ENCODE measurements at places on chromosomes 13 and 19. TPM values are rescaled to one million over a fixed set of nuclear protein-coding genes. Genes with fewer than 3 reads are reported as not detected.

DNA sequence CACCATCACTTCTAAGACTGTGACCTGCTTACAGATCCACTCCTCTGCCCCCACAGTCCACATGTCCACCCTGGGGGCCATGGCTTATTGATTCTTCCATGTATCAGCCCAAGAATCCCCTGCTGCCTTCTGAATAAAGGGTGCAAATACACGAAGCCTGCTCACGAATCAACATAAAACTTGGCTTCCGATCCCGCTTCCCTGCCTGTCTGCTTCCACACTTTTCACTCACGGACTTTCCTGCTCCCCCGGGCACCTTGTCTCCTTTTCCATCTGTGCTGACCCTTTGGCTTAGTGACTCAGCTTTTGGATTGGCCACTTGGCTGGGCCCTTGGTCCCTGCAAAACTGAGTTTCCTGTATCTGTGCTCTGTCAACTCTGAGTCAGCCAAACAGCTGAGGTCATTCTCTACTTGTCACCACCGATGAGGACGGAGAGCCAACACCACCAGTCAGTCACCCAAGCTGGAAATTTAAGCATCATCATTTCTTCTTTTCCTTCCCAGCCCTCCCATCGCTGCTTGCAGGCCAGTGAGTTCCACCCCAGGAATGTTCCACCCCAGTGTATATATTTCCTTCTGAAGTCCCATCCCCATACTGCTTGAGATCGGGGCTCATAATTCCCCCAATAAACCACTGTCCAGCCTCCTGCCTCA is 11.4 kb upstream of the USP12 start:
- H3K27ac ChIP-seq: no peak overlapping the region
- H3K4me3 ChIP-seq: no peak overlapping the region
- H3K4me1 ChIP-seq: peaks cover 7% of the 10 kb centered on the region
- H3K36me3 ChIP-seq: no peaks in the 10 kb centered on the region
- no peaks in the 10 kb centered on the region for H3K27me3 ChIP-seq

GRCh38 chr19:42249149-42249750 is 5.7 kb downstream of the ERF start:
- peaks cover 50% of the 10 kb centered on the region for H3K4me1 ChIP-seq
- no peak overlapping the region for H3K4me3 ChIP-seq
- peaks cover 25% of the 10 kb centered on the region for H3K36me3 ChIP-seq

- DNase-seq: no peak
- H3K4me3 ChIP-seq: no peak overlapping the region
- no peak overlapping the region for H3K27ac ChIP-seq
- no peaks in the 10 kb centered on the region for H3K4me1 ChIP-seq
- H3K36me3 ChIP-seq: no peaks in the 10 kb centered on the region
Observed at GRCh38 chr19:33706631-33707030, 84.9 kb downstream of the CHST8 start.

DNA sequence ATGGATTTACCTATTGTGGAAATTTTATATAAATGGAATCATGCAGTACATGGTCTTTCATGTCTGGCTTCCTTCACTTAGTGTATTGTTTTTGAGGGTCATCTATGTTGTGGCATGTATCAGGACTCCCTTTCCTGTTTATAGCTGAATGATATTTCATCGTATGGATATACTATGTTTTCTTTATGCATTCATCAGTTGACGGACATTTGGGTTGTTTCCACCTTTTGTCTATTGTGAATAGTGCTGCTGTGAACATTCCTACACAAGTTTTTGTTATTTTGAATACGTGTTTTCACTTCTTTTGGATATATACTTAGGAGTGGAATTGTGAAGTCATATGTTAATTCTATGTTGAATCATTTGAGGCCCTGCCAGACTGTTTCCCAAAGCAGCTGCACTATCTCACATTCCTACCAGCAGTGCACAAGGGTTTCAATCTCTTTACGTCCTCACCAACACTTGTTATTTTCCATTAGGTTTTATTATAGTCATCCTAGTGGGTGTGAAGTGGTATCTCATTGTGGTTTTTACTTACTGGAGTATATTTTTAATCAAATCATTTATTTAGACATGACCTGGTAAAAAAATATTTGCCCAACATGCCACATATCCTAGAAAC is 262.7 kb downstream of the DLEU7 start:
- peak; percentile 47 for DNase-seq
- H3K27ac ChIP-seq: no peak overlapping the region
- H3K4me1 ChIP-seq: peaks cover 3% of the 10 kb centered on the region
- no peaks in the 10 kb centered on the region for H3K36me3 ChIP-seq
- H3K27me3 ChIP-seq: no peaks in the 10 kb centered on the region
- H3K4me3 ChIP-seq: no peak overlapping the region

- H3K4me3 ChIP-seq: no peak overlapping the region
- H3K27me3 ChIP-seq: peaks cover 11% of the 10 kb centered on the region
- H3K36me3 ChIP-seq: peaks cover 62% of the 10 kb centered on the region
- DNase-seq: no peak
- H3K4me1 ChIP-seq: peaks cover 23% of the 10 kb centered on the region
Observed at GRCh38 chr19:35278578-35279284, 3.6 kb upstream of the HAMP start.

DNA sequence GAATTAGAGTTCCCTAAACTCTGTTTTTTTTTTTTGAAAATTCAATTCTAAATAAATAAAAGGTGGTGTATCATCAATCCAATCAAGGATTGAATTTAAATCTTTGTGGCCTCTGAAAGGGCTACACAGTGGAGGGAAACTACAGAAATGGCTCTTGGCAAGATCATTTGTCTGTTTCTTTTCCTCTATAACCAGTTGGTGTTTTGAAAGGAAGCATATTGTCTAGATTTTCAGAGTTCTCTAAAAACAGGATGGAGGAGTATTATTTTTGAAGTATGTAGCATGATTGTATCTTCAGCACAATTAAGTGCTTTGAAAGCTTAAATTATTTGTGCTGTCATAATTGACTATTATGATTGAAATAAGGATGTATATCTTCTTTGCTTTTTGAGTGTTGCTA is 29.8 kb downstream of the WASF3 start:
- no peaks in the 10 kb centered on the region for H3K36me3 ChIP-seq
- no peak overlapping the region for H3K27ac ChIP-seq
- no peaks in the 10 kb centered on the region for H3K27me3 ChIP-seq
- H3K4me1 ChIP-seq: peaks cover 21% of the 10 kb centered on the region

DNA sequence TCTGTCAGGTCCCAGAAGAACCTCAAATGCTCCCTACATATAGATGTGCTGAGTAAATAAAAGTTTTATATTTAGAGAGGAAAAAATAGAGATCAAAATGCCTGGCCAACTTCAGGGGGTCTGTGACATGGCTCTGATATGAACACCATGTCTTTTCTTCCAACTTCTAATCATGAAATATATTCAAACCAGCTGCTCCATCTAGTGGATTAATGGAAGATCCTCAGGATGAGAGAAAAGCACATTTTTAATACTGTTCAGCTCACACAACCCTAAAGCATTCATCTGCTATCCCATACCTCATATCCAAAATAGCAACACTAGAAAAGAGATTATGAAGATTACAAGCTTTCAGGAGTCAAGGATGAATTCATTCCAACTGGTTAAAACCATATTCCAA is 56.0 kb upstream of the DOCK9 start:
- peak; percentile 63 for DNase-seq
- no peaks in the 10 kb centered on the region for H3K27me3 ChIP-seq
- no peaks in the 10 kb centered on the region for H3K36me3 ChIP-seq
- H3K27ac ChIP-seq: no peak overlapping the region

Gene GPC6
- 1.2 TPM for total RNA-seq

Gene ZNF99
- not detected for total RNA-seq

Gene CNOT3
- total RNA-seq: 36.2 TPM

DNA sequence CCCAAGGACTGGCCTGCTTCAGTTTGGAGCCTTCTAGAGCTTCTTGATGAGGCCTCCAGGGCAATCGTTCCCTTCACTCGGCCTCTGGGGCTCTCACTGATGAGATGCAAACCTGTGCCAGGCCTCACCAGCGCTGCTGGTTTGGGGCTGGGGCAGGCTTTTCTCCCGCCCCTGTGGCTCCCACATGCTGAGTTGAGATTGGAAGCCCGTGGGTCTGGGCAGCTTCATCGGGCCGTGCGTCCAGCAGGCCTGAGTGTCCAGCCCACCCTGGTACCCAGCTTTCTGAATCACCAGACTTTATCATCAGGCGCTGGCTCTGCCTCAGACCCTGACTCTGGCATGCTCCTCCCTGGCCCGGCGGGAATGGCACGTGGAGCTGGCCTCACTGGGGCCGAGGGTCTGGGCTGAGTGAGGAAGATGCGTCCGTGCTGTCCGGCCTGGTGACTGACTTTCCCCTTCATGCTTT is 4.3 kb downstream of the CALM3 start:
- no peak overlapping the region for H3K4me3 ChIP-seq
- peaks cover 52% of the 10 kb centered on the region for H3K36me3 ChIP-seq
- no peak for DNase-seq
- H3K4me1 ChIP-seq: peaks cover 57% of the 10 kb centered on the region

DNA sequence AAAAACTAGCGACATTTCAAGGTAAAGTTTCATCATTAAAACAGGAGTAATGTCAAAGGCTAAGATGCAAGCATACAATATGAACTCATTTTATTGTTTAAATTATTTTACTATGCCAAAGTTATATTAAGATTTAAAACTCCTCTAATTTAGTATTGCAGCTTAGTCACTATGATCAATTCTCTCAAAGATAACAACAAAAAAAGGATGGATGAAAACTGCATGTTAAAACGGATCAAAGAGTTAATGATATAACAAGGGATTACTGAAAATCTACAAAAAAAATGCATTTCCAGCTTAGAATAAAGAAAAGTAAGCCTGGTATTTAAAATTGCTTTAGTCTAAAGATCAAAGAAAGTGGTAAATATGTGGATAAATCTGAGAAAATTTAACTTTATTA is 587.8 kb upstream of the PCDH20 start:
- no peak overlapping the region for H3K27ac ChIP-seq
- DNase-seq: no peak
- no peaks in the 10 kb centered on the region for H3K4me1 ChIP-seq
- no peaks in the 10 kb centered on the region for H3K36me3 ChIP-seq

- H3K27me3 ChIP-seq: no peaks in the 10 kb centered on the region
- no peak for DNase-seq
- no peak overlapping the region for H3K27ac ChIP-seq
- H3K4me1 ChIP-seq: no peaks in the 10 kb centered on the region
Observed at GRCh38 chr13:106551751-106552150, 16.2 kb downstream of the ARGLU1 start.

DNA sequence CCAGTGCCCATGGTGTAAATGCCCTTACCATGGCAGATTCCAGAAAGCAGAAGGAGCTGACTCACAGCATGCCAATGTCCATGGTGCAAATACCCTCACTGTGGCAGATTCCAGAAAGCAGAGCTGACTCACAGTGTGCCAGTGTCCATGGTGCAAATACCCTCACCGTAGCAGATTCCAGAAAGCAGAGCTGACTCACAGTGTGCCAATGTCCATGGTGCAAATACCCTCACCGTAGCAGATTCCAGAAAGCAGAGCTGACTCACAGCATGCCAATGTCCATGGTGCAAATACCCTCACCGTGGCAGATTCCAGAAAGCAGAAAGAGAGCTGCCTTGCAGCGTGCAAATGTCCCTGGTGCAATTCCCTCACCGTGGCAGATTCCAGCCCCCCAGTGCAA is 163.8 kb upstream of the SOX1 start:
- no peak for DNase-seq
- H3K27ac ChIP-seq: no peak overlapping the region
- no peak overlapping the region for H3K4me3 ChIP-seq
- no peaks in the 10 kb centered on the region for H3K4me1 ChIP-seq
- H3K36me3 ChIP-seq: no peaks in the 10 kb centered on the region

DNA sequence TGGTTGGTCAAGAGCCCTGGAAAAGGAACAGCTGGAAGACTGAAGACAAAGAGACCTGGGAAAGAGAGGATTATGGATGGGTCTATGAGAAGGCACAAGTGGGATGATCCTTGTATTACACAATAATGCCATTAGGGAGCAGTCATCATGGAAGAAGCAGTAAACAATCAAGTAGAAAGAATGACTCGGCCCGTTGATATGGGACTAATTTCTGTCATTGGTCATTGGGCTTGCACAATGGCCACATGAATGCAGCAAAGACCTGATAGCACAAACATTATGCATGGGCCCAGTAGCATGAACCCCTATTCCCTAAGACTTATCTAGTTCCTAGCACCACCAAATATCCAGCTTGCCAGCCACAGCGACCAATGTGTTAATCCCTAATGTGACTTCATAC is 390.3 kb upstream of the ZNF507 start:
- peaks cover 12% of the 10 kb centered on the region for H3K4me1 ChIP-seq
- H3K27me3 ChIP-seq: no peaks in the 10 kb centered on the region
- DNase-seq: no peak
- H3K27ac ChIP-seq: no peak overlapping the region
- no peaks in the 10 kb centered on the region for H3K36me3 ChIP-seq

Gene CRX
- total RNA-seq: not detected

- no peaks in the 10 kb centered on the region for H3K36me3 ChIP-seq
- no peak overlapping the region for H3K4me3 ChIP-seq
- no peak overlapping the region for H3K27ac ChIP-seq
- DNase-seq: peak; percentile 52
Observed at GRCh38 chr13:40102854-40103253, 447.4 kb downstream of the COG6 start.

DNA sequence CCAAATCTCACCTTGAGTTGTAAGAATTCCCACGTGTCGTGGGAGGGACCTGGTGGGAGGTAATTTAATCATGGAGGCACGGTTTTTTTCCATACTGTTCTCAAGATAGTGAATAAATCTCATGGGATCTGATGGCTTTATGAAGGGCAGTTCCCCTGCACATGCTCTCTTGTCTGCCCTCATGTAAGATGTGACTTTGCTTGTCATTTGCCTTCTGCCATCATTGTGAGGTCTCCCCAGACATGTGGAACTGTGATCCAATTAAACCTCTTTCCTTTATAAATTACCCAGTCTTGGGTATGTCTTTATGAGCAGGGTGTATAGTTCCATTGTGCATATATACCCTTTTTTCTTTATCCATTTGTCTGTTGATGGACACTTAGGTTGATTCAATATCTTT is 13.1 kb downstream of the SCEL start:
- H3K27ac ChIP-seq: no peak overlapping the region
- H3K4me3 ChIP-seq: no peak overlapping the region
- no peaks in the 10 kb centered on the region for H3K36me3 ChIP-seq
- no peak for DNase-seq
- H3K4me1 ChIP-seq: no peaks in the 10 kb centered on the region

GRCh38 chr19:35236638-35237400 is 8.3 kb upstream of the FAM187B start:
- H3K27ac ChIP-seq: no peak overlapping the region
- no peaks in the 10 kb centered on the region for H3K36me3 ChIP-seq
- no peak for DNase-seq
- no peaks in the 10 kb centered on the region for H3K27me3 ChIP-seq
- H3K4me3 ChIP-seq: no peak overlapping the region

GRCh38 chr13:104098421-104098820 is 1032.2 kb upstream of the SLC10A2 start:
- no peak for DNase-seq
- no peaks in the 10 kb centered on the region for H3K36me3 ChIP-seq
- H3K4me1 ChIP-seq: no peaks in the 10 kb centered on the region
- H3K4me3 ChIP-seq: no peak overlapping the region
- no peak overlapping the region for H3K27ac ChIP-seq

DNA sequence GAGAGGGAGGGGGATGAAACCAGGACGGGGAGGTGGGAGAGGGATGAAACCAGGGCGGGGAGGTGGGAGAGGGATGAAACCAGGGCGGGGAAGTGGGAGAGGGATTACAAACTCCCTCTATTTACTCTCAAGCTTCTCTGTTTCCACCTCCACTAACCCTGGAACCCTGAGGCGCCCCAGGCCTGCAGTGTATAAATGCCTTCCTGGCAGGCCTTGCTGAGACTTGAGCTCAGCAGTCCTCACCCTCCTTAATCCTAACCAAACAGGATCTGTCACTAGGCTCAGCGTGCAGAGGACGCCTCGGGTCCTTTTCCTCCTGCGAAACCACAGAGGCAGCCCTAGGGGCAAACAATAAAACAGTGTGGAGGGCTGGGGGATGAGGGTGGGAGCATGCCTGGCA is 32.1 kb upstream of the OR1M1 start:
- H3K27ac ChIP-seq: no peak overlapping the region
- peak; percentile 46 for DNase-seq
- no peaks in the 10 kb centered on the region for H3K36me3 ChIP-seq
- H3K27me3 ChIP-seq: no peaks in the 10 kb centered on the region
- H3K4me3 ChIP-seq: no peak overlapping the region
